Esophagus muscularis mucosa (tissue), 4 donors: ENCODE measurements at places on chromosomes 1 and 21. TPM values are rescaled to one million over a fixed set of nuclear protein-coding genes. Genes with fewer than 3 reads are reported as not detected.

- DNase-seq = no peak
Measured at GRCh38 chr1:235642011-235642942, 7.3 kb downstream of the GNG4 start.

DNA sequence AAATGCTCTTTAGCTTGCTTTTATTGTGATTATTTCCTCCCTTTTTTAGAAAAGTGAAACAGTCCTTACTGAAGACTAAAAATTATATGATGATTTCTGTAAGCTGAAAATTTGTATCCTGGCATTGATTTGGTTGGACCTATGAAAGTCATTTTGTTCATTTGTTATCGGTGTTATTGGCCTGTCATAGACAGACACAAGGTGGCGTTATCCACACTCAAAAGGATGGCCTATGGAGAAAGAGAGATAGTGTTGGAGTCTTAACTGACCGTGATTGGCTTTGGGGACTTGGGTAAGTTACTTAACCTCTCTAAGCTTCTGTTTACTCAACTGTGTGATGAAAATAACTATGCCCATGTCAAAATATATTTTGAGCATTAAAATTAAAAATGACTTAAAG, 203.6 kb upstream of the CHODL start:
- DNase-seq = no peak

- peak; percentile 95 for DNase-seq
Measured at GRCh38 chr1:12161662-12162458, 4.9 kb upstream of the TNFRSF1B start.

- no peak for DNase-seq
Measured at GRCh38 chr21:37483776-37484175, 117.2 kb downstream of the DYRK1A start.

GRCh38 chr1:227905573-227906487, 41.9 kb downstream of the WNT9A start:
- DNase-seq = no peak

- DNase-seq = no peak
Measured at GRCh38 chr1:58005212-58005611, 541.3 kb downstream of the OMA1 start.

- DNase-seq = no peak
Measured at GRCh38 chr1:206411321-206411720, 59.0 kb upstream of the IKBKE start.

Gene KRTAP19-4
- not detected for total RNA-seq

- no peak for DNase-seq
Measured at GRCh38 chr1:69791311-69791710, 223.6 kb downstream of the LRRC7 start.

Gene CNN3
- total RNA-seq = 177 TPM

- DNase-seq = no peak
Measured at GRCh38 chr1:208209286-208209685, 34.9 kb downstream of the PLXNA2 start.

DNA sequence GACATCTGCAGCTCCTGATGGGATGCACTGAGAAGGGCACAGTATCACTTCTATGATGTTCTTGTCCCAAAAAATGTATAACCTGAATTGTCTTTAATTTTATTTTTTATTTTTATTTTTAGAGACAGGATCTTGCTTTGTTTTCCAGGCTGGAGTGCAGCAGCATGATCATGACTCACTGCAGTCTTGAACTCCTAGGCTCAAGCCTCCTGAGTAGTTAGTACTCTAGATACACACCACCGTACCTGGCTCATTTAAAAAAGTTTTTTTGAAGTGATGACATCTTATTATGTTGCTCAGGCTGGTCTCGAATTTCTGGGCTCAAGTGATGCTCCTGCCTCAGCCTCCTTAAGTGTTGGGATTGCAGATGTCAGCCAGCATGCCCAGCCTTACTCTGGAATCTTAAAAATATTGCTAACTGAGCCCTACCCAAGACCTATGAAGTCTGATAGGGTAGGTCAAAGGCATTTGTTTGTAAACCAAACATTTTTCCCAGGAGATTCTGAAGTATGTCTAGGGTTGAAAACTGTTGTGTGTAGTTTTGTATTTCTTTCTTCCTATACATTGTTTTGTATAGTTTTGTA, 68.9 kb downstream of the ATF6 start:
- no peak for DNase-seq

Gene PSMB2
- 40.5 TPM for total RNA-seq

Gene ANGPTL3
- not detected for total RNA-seq

DNA sequence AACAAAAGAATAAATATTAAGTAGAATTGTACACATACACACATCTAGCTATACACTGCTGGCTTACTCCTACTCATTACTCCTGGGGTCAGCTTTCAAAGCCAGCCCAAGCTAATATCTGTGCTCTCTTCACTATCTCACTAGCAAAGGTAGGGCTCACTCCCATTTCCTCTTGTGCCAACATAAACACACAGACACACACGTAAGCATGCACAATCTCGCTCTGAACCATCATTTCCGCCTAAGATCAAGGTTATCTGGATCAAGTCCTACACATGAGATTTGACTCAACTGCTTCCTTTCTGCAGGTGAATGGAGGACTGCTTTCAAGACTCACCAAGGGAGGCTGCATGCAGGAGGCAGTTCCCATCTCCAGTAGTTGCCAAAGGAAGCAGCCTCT, 28.8 kb upstream of the MTMR11 start:
- no peak for DNase-seq

Gene CTSE
- total RNA-seq = not detected

DNA sequence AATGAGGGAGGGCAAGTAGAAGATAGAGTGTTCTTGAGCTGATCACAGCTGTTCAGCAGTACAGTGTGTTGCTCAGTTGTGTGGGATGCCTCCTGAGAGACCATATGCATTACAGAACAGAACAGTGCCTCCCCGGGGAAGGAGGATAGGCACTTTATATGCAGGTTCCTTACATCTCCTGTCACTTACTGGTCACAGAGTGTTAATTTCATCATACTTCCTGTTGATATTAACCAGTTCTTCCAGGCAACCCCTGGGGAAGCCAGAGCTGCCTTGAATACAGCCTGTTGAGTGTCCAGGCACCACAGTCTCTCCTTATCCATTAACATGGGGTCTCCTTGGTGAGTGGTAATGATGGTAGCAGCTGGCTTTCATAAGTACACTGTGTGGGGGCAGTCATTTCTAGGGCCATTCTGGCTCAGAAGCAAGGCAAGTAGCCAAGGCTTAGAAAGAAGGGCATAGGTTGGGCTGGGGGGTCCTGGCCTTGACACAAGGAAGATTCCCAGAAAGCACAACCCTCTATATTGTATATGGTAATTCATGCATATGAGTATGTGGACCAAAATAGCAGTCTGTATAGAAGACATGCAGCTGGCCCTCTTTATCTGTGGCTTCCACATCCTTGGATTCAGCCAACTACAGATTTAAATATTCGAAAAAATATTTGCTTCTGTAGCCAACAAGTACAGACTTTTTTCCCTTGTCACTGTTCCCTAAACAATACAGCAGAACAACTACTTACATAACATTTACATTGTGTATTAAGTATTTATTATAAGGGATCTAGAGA, 142.4 kb downstream of the ZP4 start:
- DNase-seq = no peak

- no peak for DNase-seq
Measured at GRCh38 chr1:3995141-3995780, 95.2 kb upstream of the C1orf174 start.

DNA sequence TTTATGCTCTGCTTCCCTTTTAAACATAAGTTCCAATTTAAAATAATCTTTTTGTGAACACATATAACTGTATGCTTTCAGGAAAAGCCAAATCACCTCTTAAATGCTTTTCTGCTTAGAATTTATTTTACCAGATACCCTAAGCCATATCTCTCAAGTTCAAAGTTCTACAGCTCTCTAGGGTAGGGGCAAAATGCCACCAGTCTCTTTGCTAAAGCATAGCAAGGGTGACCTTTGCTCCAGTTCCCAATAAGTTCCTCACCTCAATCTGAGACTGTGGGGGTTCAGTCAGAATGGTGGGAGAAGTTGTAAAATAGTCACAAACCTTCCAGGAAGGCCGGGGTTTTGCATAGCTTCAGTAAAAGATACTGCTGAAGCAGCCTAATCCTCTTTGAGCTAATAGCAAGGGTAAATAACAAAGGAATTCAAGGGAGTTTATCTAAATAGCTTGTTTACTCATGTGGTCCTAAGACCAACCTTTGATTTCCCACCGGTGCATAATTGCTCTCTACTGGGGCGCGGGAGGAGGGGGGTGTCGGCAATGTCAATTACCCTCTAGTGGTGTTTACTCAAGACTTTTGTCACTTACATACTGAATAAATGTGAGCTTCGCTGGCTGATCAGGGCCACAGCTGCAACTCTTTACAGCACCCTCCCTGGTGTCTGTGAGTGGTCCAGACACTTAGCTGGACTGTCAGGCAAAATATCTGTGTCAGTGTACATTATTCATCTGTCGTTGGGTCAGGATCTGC, 1376.2 kb downstream of the NCAM2 start:
- DNase-seq = no peak

Gene AVPR1B
- total RNA-seq = not detected
